ENCODE measurements at places on chromosomes 7 and 10.

DNA sequence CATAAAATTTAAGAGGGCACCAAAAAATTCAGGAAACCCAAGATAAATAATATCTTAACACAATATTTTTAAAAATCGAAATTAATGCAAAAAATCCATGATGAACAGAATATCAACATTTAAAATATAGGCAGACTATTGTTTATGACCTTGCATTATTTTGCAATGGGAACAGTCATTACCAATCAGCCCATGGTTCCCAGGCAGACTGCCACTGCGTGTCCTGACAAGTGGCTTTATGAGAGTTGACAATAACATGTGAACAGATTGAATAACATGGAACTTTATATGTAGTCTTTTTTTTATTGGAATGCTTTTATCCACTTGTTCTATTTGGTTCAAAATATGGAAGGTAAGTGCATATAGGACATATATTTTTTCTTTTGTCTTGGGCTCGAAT, 3.1 kb upstream of the AVPI1 start:
- DNase-seq = no peak

DNA sequence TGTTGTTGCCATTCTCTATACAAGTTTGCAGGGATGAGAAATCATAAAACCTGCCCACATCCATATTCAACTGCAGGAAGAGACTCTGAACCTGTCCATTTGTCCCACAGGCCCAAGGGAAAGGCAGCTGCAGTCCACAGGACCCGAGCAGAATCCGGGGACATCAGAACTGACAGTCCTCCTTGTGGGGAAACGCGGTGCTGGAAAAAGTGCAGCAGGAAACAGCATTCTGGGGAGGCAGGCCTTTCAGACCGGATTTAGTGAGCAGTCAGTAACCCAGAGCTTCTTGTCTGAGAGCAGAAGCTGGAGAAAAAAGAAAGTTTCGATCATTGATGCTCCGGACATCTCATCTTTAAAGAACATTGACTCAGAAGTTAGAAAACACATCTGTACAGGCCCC, 23.5 kb downstream of the GIMAP8 start:
- DNase-seq = no peak

- DNase-seq = no peak
Observed at GRCh38 chr10:83545901-83546391, 593.4 kb upstream of the GHITM start.

- no peak for DNase-seq
Observed at GRCh38 chr10:112771733-112772132, 178.3 kb upstream of the TCF7L2 start.

- DNase-seq = no peak
Observed at GRCh38 chr7:150379441-150380379, 580 bp downstream of the ZNF775 start.
